Pancreas (tissue), 10 donors: ENCODE measurements at places on chromosomes 16 and 17. TPM values are rescaled to one million over a fixed set of nuclear protein-coding genes. Genes with fewer than 3 reads are reported as not detected.

GRCh38 chr16:72658888-72659717 is 388.8 kb downstream of the ZFHX3 start:
- H3K4me3 ChIP-seq = no peak overlapping the region
- H3K4me1 ChIP-seq = no peaks in the 10 kb centered on the region
- H3K36me3 ChIP-seq = no peaks in the 10 kb centered on the region
- no peak for DNase-seq
- H3K27me3 ChIP-seq = no peaks in the 10 kb centered on the region
- no peak overlapping the region for H3K27ac ChIP-seq

DNA sequence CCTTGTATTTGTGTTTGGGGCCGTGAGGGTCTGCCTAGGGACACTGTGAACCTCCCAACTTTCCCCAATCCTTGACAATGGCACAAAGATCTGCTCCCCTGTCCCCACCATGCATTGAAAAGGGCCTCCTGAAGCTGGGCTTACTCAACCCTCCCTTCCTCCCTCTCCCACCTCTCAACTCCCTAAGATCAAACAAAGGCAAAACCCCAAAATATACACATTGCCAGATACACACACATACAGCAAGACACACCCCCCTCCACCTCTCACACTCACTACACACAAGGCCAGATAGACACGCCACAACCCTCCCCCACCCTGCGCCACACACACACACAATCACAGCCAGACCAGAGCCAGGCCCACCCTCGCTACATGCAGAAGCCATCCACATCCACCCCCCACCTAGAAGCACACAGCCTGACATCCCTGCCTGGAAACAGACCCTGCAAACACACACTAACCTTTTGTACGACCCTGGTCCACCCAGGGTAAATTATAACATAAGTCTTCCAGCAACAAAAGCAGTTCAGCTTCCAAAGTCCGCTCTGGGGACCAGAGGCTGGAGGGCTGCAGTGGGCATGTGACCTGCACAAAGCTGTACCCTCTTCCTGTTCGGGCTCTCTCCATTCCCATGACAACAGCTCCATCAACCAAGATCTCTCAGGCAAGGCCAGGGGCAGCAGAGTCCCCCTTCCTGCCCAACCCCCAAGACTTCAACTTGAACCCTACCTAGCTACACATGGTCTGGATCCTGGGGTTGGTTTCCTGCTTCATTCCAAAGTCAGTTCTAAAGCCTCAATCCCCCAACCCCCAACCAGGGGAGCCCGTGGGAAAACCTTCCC is 1.9 kb downstream of the PCGF2 start:
- no peaks in the 10 kb centered on the region for H3K36me3 ChIP-seq
- no peak for DNase-seq
- peaks cover 26% of the 10 kb centered on the region for H3K4me1 ChIP-seq
- peak overlapping the region; percentile 48 for H3K27ac ChIP-seq
- H3K4me3 ChIP-seq = no peak overlapping the region
- no peaks in the 10 kb centered on the region for H3K27me3 ChIP-seq

GRCh38 chr17:31439716-31440115 is 48.2 kb downstream of the RAB11FIP4 start:
- H3K4me1 ChIP-seq = peaks cover 4% of the 10 kb centered on the region
- no peak overlapping the region for H3K27ac ChIP-seq

DNA sequence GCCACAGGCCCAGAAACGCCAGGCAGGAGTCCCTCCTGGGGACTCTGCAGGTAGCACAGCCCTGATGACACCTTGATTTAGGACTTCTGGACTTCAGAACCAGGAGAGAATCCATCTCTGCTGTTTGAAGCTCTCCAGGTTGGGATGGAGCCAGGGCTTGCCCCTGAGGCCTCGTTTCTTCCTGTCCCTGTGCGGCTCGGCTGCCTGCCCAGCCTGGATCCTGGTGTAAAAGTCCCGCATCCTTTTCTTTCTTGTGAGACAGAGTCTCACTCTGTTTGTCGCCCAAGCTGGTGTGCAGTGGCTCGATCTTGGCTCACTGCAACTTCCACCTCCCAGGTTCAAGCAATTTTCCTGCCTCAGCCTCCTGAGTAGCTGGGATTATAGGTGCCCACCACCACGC is 17.9 kb upstream of the CBX4 start:
- no peak for DNase-seq
- no peak overlapping the region for H3K4me3 ChIP-seq
- H3K4me1 ChIP-seq = no peaks in the 10 kb centered on the region
- H3K27ac ChIP-seq = no peak overlapping the region
- H3K27me3 ChIP-seq = no peaks in the 10 kb centered on the region

- H3K27me3 ChIP-seq = no peaks in the 10 kb centered on the region
- H3K4me3 ChIP-seq = no peak overlapping the region
- H3K36me3 ChIP-seq = no peaks in the 10 kb centered on the region
Observed at GRCh38 chr17:72510351-72511016, 389.7 kb downstream of the SOX9 start.

DNA sequence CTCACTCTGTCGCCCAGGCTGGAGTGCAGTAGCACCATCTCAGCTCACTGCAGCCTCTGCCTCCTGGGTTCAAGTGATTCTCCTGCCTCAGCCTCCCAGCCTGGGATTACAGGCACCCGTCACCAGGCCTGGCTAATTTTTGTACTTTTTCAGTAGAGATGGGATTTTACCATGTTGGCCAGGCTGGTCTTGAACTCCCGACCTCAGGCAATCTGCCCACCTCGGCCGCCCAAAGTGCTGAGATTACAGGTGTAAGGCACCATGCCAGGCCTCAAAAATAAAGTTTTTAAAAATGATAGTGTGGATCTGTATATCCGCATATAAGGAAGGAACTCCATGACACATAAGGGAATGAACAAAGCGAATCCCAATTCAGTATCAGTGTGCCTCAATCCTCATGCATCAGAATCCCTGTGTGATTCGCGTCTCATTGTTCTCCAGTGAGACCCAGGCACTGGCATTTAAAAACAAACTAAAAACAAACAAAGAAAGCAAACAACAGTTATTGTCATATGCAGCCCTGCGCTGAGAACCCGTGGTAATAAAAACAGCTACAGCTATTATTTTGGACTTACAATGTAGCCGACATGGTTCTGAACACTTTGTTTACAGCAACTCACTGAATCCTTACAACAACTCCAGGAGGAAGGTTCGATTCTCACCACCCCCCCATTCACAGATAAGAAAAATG is 54.1 kb upstream of the CREBBP start:
- no peaks in the 10 kb centered on the region for H3K27me3 ChIP-seq
- no peaks in the 10 kb centered on the region for H3K4me1 ChIP-seq
- H3K36me3 ChIP-seq = no peaks in the 10 kb centered on the region
- H3K4me3 ChIP-seq = no peak overlapping the region
- DNase-seq = no peak
- no peak overlapping the region for H3K27ac ChIP-seq

DNA sequence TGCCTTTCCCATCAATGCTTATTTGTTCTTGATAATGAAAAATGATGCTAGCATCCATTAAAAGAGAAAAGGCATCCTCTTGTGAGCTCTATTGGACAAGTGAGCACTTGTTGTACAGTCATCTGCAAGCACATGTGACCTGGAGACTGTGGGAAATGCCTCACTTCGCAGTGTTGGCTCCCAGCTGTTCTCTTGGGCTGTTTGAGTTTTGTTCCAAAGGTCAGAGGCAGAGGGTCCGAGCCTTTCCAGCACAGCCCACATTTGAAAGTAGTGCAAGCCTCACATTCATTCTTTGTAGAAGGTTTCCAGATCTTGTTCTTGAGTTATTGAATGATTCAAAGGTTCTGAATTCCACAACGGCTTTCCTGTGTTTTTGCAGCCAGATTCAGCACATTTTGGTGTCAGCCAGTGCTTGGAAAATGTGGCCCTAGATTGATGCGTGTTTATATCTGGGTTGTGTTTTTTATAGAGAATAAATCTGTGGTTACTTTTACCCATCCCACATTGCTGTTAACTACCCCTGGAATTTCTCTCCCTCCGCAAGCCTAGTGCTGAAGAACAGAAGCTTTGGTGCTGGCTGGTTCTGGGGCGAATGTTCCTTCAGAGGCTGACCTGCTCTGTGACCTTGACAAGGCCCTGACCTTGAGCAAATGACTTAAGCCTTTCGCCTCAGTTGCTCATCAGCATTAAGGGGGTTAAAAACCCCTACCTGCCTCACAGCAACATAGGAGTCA is 49.8 kb downstream of the CDH1 start:
- H3K27me3 ChIP-seq = no peaks in the 10 kb centered on the region
- H3K36me3 ChIP-seq = no peaks in the 10 kb centered on the region
- peaks cover 71% of the 10 kb centered on the region for H3K4me1 ChIP-seq
- DNase-seq = peak; percentile 82

DNA sequence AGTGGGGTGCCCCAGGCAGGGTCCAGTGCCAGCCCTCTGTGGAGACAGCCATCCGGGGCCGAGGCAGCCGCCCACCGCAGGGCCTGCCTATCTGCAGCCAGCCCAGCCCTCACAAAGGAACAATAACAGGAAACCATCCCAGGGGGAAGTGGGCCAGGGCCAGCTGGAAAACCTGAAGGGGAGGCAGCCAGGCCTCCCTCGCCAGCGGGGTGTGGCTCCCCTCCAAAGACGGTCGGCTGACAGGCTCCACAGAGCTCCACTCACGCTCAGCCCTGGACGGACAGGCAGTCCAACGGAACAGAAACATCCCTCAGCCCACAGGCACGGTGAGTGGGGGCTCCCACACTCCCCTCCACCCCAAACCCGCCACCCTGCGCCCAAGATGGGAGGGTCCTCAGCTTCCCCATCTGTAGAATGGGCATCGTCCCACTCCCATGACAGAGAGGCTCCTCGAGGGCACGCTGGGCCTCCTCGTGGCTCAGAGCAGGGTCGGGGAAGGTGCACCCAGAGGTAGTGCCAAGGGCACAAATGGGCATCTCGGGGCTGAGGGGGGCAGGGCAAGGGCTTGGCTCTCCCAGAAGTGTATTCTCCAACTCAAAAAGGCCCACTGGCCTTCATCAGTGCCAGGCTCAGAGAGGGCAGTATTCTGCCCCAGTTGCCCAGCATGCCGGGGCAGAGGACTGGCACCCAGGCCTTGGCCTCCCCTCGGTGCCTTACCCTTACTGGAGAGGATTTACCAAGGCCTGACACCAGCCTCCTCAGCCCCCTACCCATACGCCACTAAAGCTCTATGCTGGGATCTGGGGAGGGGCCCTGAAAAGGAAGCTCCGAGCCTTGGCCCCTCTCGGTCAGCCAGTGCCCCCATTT is at the start of gene CDH5:
CDH5 (plus strand) TSS at position 259 of the 867 bp plus-strand sequence. CDS start 12,647 bp downstream, outside the sequence.
- no peaks in the 10 kb centered on the region for H3K4me1 ChIP-seq
- no peak within 1 kb of the TSS for H3K27ac ChIP-seq
- H3K4me3 ChIP-seq = no peak within 1 kb of the TSS
- no peaks in the 10 kb centered on the region for H3K36me3 ChIP-seq
- DNase-seq = no peak

DNA sequence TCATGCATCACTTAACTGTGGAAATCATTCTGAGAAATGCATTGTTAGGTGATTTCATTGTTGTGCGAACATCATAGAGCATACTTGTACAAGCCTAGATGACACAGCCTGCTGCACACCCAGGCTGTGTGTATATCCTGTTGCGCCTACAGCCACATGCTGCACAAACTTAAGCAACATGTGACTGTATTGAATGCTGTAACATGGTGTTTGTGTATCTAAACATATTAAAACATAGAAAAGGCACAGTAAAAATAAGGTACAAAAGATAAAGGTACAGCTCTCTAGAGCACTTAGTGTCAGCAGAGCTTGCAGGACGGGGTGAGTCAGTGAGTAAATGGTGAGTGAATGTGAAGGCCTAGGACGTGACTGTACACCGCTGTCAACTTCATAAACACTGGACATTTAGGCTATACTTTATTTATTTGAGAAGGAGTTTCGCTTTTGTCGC is 11.9 kb downstream of the FOXK2 start:
- H3K4me1 ChIP-seq = no peaks in the 10 kb centered on the region
- no peaks in the 10 kb centered on the region for H3K36me3 ChIP-seq
- no peak for DNase-seq
- H3K27me3 ChIP-seq = no peaks in the 10 kb centered on the region

DNA sequence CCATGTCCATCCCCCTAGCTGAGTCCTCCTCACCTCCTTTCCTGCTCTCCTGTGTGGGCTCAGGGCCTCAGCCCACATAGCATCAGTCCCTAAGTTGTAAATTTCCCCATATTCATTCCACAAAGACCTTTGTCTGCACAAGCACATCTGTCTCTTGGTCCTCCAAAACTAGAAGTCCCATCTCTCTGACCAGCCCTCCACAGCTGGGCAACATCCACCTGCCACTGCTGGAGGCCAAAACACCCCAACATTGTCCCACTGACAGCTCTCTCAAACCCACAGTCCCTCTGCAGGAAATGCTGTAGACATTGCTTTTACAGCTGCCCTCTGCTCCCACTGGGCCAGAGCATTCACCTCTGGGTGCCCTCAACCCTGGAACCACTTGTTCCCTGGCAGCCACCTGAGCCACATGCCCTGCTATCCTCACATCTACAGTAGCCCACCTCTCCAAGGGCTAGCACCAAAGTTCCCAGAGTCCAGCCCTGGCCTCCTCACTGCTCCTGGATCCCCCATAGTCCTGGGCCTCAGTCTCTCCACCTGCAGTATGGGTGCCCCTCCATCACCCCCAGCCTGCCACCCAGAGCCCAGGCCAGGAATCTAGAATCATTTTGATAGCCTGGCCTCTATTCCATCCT is 1722.7 kb downstream of the TP53TG3F start:
- no peak overlapping the region for H3K27ac ChIP-seq
- H3K27me3 ChIP-seq = no peaks in the 10 kb centered on the region
- no peak overlapping the region for H3K4me3 ChIP-seq
- H3K36me3 ChIP-seq = no peaks in the 10 kb centered on the region
- no peak for DNase-seq

DNA sequence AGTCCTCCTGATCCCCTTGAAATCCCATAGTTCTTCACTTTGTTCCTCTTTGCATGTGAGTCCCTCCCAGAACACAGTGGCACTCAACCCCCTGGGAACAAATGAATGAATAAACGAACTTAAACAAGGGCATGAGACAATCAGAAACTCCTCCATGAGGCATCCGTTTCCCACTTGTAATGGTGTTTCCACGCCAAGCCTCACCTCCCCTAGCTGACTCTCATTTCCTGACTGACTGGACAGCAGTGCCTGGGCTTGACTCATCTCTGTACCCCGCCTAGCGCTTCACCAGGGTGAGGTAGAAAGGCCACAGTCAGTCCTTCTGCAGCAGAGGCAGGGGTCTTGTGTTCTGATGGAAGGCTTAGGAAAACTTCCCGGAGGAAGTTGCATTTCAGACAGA is 14.2 kb downstream of the KIF1C start:
- H3K4me3 ChIP-seq = no peak overlapping the region
- peaks cover 7% of the 10 kb centered on the region for H3K36me3 ChIP-seq
- H3K4me1 ChIP-seq = no peaks in the 10 kb centered on the region
- no peaks in the 10 kb centered on the region for H3K27me3 ChIP-seq
- no peak overlapping the region for H3K27ac ChIP-seq

Gene ALOX12
- total RNA-seq = not detected

Gene TPSG1
- total RNA-seq = 0.26 TPM

Gene GRAPL
- not detected for total RNA-seq

Gene OR3A2
- total RNA-seq = not detected

Gene CBX2
- total RNA-seq = 2.8 TPM

Gene ADAMTS18
- total RNA-seq = 0.16 TPM

Gene MYH3
- 2.6 TPM for total RNA-seq

Gene KRTAP2-3
- total RNA-seq = not detected

Gene ATXN2L
- 82.1 TPM for total RNA-seq
